ENCODE measurements at places on chromosomes 7 and 10. TPM values are rescaled to one million over a fixed set of nuclear protein-coding genes. Genes with fewer than 3 reads are reported as not detected.

ERVW-1 gene
- total RNA-seq = not detected

ACHE gene
- not detected for total RNA-seq

RBM48 gene
- total RNA-seq = 15.6 TPM

NPTX2 gene
- total RNA-seq = 36.3 TPM

PLPP4 gene
- not detected for total RNA-seq

GHRHR gene
- total RNA-seq = not detected

- H3K4me1 ChIP-seq = no peaks in the 10 kb centered on the region
- no peaks in the 10 kb centered on the region for H3K36me3 ChIP-seq
- no peak overlapping the region for H3K4me3 ChIP-seq
- H3K27me3 ChIP-seq = no peaks in the 10 kb centered on the region
- no peak overlapping the region for H3K27ac ChIP-seq
- DNase-seq = no peak
Measured at GRCh38 chr10:78864761-78865537, 203.8 kb upstream of the ZMIZ1 start.

GRCh38 chr7:101622609-101623173 lies 6.4 kb downstream of the MYL10 start:
- H3K27ac ChIP-seq = no peak overlapping the region
- no peaks in the 10 kb centered on the region for H3K4me1 ChIP-seq
- no peak for DNase-seq
- no peaks in the 10 kb centered on the region for H3K36me3 ChIP-seq
- no peaks in the 10 kb centered on the region for H3K27me3 ChIP-seq
- no peak overlapping the region for H3K4me3 ChIP-seq

DNA sequence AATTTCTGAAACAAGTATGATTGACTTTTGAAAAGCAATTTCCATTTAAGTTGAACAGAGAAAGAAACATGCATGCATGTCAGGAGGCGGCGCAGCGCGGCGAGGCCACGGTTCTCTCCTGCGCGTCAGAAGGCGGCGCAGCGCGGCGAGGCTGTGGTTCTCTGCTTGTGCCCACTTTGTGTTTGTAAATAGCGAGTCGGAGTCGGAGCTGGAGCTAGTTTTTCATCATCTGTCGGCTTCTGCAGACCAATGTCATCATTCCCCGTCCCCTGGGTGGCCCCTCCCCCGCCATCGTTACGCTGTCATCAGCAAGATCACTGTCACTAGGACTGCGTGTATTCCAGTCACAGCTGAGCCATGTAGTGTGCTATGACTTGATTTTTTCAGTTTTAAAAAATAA lies 49.2 kb downstream of the INPP5A start:
- H3K36me3 ChIP-seq = no peaks in the 10 kb centered on the region
- no peak for DNase-seq
- H3K4me1 ChIP-seq = peaks cover 54% of the 10 kb centered on the region
- no peaks in the 10 kb centered on the region for H3K27me3 ChIP-seq

DNA sequence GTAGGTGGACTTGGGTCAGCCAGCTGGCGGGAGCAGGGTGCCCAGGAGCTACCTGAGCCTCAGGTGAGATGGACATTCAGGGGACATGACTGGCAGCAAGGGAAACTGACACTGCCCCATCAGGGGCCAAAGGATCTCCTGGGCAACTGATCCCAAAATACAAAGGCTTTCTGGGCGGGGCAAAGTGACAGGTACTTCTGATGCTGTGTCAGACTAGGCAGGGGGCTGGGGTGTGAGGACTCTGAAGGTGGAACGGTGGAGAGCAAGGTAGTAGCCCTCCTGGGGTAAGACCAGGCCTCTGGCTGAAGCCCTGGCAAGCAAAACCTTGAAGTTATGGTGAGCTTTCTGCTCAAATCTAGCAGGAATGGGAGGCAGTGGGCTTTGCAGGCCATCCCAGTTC lies 4.4 kb downstream of the OPN4 start:
- no peak for DNase-seq
- no peaks in the 10 kb centered on the region for H3K4me1 ChIP-seq
- no peak overlapping the region for H3K4me3 ChIP-seq
- H3K27me3 ChIP-seq = no peaks in the 10 kb centered on the region
- H3K36me3 ChIP-seq = no peaks in the 10 kb centered on the region

DNA sequence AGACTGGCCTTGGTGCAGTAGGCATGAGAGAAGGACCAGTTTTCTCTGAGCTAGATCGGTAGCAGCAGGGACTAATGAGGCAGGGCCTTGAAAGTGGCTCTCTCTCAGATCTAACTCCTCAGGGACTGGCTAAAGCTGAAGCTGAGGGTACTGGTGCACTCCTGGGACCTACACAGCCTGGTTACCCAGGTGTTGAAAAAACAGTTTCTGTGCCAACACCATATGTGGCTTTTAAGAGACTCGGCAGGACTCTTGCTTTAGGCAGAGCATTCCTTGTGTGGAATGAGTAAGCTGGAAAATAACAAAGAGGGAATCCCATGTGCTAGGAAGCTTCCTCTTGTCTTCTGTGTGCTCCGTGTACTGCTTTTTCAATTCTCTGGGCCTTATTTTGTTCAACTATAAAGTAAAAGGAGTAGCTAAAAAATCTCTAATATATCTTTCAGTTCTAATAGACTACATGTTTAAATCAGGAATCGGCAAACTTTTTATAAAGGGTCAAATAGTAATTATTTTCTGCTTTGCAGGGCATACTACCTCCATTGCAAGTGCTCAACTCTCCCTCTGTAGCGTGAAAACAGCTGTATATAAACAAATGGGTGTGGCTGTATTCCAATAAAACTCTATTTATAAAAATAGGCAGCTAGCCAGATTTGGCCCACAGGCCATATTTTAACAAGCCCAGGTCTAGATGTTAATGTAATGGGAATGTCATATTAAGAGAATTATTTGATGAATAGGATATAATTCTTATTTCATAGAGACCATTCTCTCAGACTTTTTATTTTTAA lies 186.1 kb upstream of the KAT6B start:
- no peaks in the 10 kb centered on the region for H3K27me3 ChIP-seq
- H3K4me3 ChIP-seq = no peak overlapping the region
- no peak for DNase-seq
- no peaks in the 10 kb centered on the region for H3K36me3 ChIP-seq
- no peaks in the 10 kb centered on the region for H3K4me1 ChIP-seq

- H3K4me1 ChIP-seq = no peaks in the 10 kb centered on the region
- peak; percentile 82 for DNase-seq
- H3K4me3 ChIP-seq = no peak overlapping the region
- no peaks in the 10 kb centered on the region for H3K27me3 ChIP-seq
Measured at GRCh38 chr7:151110941-151111645, 24.8 kb downstream of the AGAP3 start.

- no peak for DNase-seq
- H3K36me3 ChIP-seq = no peaks in the 10 kb centered on the region
- no peak overlapping the region for H3K4me3 ChIP-seq
- no peak overlapping the region for H3K27ac ChIP-seq
- no peaks in the 10 kb centered on the region for H3K4me1 ChIP-seq
- no peaks in the 10 kb centered on the region for H3K27me3 ChIP-seq
Measured at GRCh38 chr10:96532523-96532922, 18.8 kb upstream of the TLL2 start.

GRCh38 chr10:132434405-132435005 lies 37.5 kb downstream of the PWWP2B start:
- no peaks in the 10 kb centered on the region for H3K27me3 ChIP-seq
- no peak overlapping the region for H3K27ac ChIP-seq
- no peak for DNase-seq

- no peak overlapping the region for H3K27ac ChIP-seq
- DNase-seq = no peak
- no peaks in the 10 kb centered on the region for H3K27me3 ChIP-seq
- no peaks in the 10 kb centered on the region for H3K36me3 ChIP-seq
- H3K4me3 ChIP-seq = no peak overlapping the region
Measured at GRCh38 chr7:36440880-36441279, 51.2 kb downstream of the ANLN start.

- no peaks in the 10 kb centered on the region for H3K36me3 ChIP-seq
- H3K27me3 ChIP-seq = no peaks in the 10 kb centered on the region
- no peak overlapping the region for H3K27ac ChIP-seq
- DNase-seq = no peak
- H3K4me1 ChIP-seq = no peaks in the 10 kb centered on the region
- H3K4me3 ChIP-seq = no peak overlapping the region
Measured at GRCh38 chr7:36010656-36011587, 142.1 kb upstream of the EEPD1 start.

DNA sequence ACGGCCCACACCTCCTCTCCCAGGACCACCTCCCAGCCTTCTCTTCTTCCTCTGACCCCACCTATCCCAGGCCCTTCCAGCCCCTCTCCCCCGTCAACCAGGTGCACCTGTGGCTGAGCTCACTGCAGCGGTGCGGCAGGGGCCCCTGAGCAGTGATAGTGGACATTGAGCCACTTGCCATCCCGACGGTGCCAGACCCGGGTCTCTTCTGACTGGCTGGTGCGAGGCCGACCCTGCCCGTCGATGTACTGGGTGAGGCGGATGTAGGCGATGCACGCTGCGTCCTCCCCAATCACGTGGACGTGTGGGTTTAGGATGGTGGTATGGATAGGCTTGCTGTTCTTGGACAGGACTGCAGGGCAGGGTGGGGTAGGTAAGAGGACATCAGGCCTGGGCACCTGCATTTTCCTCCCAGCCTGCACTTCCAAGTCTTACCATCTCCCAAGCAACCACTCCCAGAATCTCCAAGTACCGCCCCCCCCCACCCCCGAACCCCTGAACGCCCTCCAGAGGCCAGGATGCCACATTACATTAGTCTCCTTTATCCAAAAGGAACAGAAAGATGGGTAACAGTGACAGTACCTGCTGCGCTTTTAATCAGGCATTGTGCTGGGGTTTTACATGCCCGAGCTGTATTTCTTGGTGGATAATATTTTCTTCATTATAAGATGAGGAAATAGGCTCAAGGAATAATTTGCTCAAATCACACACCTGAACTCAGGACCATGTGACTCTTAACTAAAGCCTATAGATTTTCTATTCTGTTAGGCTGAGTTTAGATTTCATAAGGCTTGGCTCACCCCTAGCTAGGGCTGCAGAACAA lies 3.7 kb upstream of the NDST2 start:
- no peak for DNase-seq
- H3K27ac ChIP-seq = peak overlapping the region; percentile 77
- H3K4me3 ChIP-seq = no peak overlapping the region
- H3K4me1 ChIP-seq = peaks cover 2% of the 10 kb centered on the region
- no peaks in the 10 kb centered on the region for H3K27me3 ChIP-seq
- no peaks in the 10 kb centered on the region for H3K36me3 ChIP-seq

DNA sequence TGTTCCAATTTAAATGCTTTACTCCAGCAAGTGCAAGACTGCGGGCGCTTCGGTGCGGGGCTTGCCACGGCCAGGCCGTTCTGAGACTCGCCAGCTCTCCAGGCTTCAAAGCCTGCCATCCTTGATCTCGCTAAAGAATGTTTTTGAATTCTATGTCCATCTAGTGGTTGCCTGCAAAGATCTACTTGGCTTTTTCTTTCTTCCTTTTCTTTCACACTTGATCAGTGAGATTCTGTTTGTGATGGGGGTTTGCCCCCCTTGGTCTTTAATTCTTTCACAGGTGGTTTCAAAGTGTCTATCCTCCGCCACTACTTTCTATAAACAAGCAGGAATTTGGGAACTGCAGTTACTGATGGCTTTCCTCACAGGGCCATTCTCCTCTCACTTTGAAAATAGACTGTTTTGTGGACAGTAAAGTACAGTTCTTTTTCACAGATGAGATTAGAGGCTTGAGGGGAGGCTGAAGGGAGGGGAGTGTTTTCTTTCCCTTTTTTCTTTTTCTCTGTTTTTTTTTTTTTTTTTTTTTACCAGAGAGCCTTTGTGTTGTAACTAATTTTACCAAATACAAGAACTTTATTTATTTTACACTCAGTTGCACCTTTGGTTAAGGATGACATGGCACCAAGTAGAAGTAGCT lies 15.2 kb upstream of the FBXW4 start:
- H3K4me3 ChIP-seq = no peak overlapping the region
- H3K36me3 ChIP-seq = no peaks in the 10 kb centered on the region
- DNase-seq = no peak
- no peak overlapping the region for H3K27ac ChIP-seq

GRCh38 chr10:24958721-24959381 lies 6.4 kb upstream of the PRTFDC1 start:
- H3K4me1 ChIP-seq = no peaks in the 10 kb centered on the region
- H3K4me3 ChIP-seq = no peak overlapping the region
- H3K27me3 ChIP-seq = peaks cover 5% of the 10 kb centered on the region
- no peak for DNase-seq

GRCh38 chr7:153432063-153432462 lies 620.1 kb upstream of the DPP6 start:
- H3K27me3 ChIP-seq = no peaks in the 10 kb centered on the region
- H3K4me3 ChIP-seq = no peak overlapping the region
- no peak overlapping the region for H3K27ac ChIP-seq

GRCh38 chr7:131753620-131754222 lies 197.3 kb upstream of the PODXL start:
- no peak for DNase-seq
- no peaks in the 10 kb centered on the region for H3K4me1 ChIP-seq
- H3K27ac ChIP-seq = no peak overlapping the region
- H3K4me3 ChIP-seq = no peak overlapping the region

- no peak overlapping the region for H3K4me3 ChIP-seq
- DNase-seq = no peak
- no peak overlapping the region for H3K27ac ChIP-seq
- H3K36me3 ChIP-seq = no peaks in the 10 kb centered on the region
- no peaks in the 10 kb centered on the region for H3K27me3 ChIP-seq
- H3K4me1 ChIP-seq = no peaks in the 10 kb centered on the region
Measured at GRCh38 chr7:8408871-8409270, 24.5 kb upstream of the NXPH1 start.

- H3K4me3 ChIP-seq = no peak overlapping the region
- no peaks in the 10 kb centered on the region for H3K36me3 ChIP-seq
- H3K27me3 ChIP-seq = no peaks in the 10 kb centered on the region
- no peaks in the 10 kb centered on the region for H3K4me1 ChIP-seq
- H3K27ac ChIP-seq = no peak overlapping the region
Measured at GRCh38 chr10:80589726-80590373, 52.1 kb downstream of the SH2D4B start.

DNA sequence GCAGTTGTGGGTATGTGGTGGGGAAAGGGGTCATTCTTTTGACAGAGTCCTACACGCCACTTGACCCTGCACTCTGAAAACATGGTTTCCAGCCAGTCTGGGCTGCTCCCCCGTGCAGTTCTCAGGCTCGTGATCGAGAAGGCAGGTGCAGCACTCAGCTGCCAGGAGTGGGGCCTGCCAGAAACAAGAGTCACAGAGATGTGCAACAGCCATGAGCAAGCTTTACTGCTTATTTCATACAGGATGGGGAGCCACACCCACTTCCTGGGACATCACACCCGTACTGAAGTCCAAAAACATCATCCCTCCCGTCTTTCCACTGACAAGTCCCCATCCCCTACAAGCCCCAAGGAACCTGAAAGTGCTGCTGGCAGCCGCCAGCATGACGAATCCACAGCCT lies 9.3 kb downstream of the ATG9B start:
- H3K4me3 ChIP-seq = no peak overlapping the region
- no peak for DNase-seq
- H3K27ac ChIP-seq = no peak overlapping the region
- no peaks in the 10 kb centered on the region for H3K36me3 ChIP-seq

DNA sequence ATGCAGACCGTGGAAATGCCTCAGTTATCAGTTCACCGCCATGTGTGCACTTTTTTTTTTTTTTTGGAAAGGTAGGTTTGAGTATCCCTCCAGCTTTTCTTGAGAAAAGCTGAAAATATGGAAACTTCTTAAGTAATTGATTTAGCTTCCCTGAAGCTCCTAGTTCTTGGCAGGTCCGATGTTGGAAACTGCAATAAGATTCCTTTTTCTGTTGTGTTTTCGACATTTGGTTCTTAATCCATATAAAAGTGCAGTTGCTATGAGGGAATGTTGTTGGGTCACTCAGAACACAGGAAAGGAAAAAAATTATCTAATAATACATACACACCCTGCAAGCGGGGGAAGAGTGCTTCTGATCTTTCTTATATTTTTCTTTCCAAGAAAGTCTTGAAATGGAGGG lies 665.2 kb downstream of the INHBA start:
- no peaks in the 10 kb centered on the region for H3K27me3 ChIP-seq
- H3K36me3 ChIP-seq = no peaks in the 10 kb centered on the region
- no peaks in the 10 kb centered on the region for H3K4me1 ChIP-seq
- no peak overlapping the region for H3K27ac ChIP-seq
- no peak overlapping the region for H3K4me3 ChIP-seq

All from tibial nerve (tissue), 4 donors.